Daoy (cell line): ENCODE measurements at places on chromosomes 1 and 21. TPM values are rescaled to one million over a fixed set of nuclear protein-coding genes. Genes with fewer than 3 reads are reported as not detected.

Gene POU3F1
- total RNA-seq, result 1.1 and 3.7 TPM in 2 replicates

GRCh38 chr1:65469889-65470340 is 49.4 kb downstream of the LEPR start:
- peak; percentile 51 for DNase-seq

GRCh38 chr1:183859831-183860230 is 54.9 kb downstream of the RGL1 start:
- DNase-seq, result no peak

DNA sequence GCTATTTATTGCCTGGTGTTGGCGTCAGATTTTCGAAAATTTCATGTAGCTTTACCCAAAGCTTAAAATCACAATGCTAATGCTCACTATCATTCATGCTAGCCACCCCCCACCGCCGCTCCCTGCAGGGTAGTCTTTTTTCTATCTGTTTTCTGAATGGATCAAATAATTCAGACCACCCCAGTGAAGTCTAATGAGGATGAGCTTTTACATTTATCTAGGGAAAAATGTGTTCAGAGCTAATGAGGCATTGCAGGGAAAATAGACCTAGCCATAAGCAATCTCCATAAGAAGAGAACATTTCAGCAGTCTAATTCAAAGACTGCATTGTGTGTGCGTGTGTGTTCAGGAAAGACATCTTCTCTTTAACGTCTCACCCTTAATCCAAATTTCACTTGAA is 533.0 kb upstream of the PRMT6 start:
- DNase-seq, result no peak

GRCh38 chr1:7458946-7459345 is 312.1 kb upstream of the VAMP3 start:
- no peak for DNase-seq

DNA sequence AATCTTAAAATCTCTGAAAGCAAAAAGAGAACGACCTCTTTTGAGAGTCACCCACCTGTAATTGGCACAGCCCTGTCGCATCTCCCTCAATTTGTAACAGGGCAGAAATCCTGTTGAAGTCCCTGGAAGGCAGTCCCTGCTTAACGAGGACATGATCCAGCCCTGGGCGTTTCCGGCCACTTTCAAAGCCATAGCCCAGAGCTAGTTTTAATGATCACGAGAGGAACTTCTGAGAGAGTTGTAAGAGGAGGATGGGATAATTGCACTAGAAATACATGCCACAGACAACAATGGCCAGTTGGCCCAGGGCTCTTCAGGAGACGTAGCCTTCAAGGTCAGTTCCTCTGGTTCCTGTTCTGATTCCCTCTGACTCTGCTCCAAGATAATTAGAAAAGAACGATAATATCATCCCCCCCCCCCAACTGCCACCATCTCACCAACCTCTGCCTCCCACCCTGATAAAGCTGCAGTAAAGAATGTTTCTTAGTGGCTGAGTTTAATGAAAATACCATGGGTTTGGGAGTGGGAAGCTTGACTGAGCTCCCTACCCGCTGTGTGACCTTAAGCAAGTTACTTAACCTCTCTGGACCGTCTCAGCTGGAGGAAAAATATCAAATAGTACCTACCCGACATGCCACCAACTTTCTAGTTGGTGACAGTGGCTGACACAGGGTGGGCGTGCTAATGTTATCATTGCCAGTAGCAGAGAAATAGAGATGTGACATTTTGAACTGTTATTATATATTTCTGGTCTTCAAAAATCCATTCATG is 140.0 kb downstream of the OMA1 start:
- no peak for DNase-seq

DNA sequence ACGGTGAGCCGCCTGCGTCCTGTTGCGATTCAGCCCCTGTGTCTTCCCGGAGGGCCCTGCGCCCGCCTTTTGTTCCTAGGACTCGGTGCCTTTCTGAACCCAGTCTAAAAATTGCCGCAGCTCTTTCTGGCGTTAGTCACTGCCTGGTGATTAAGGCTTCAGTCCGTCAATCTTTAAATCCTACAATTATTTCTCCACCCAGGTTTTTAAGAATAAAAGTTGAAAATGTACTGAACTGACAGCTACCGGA is 16.2 kb upstream of the PDXK start:
- no peak for DNase-seq
